Foreskin keratinocyte (primary cell): ENCODE measurements at places on chromosomes 1 and 21. TPM values are rescaled to one million over a fixed set of nuclear protein-coding genes. Genes with fewer than 3 reads are reported as not detected.
A peak's percentile ranks its signal among the peaks of the same experiment; 100 is the strongest.

DNA sequence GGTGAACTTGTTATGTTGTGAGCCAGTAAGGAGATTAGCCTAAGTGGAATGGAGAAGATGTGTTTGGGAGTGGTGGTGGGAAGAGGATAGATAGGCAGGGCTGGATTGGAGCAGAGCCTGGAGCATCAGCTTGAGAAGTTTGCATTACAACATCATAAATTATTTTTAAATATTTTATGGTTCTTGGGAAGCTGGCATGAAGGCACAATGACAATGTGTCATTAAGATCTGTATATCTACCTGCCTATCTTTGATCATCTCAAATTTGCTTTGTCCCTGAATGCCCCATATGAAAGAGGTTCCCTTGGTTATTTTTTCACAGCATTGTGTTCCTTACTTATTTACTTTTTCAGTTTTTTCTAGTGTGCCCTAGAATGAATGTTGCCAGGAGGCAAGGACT, 32.3 kb downstream of the HRNR start:
- DNase-seq, result no peak

The CFHR5 gene
- total RNA-seq, result not detected in 2 replicates

The NR1I3 gene
- total RNA-seq, result not detected in 2 replicates

The FAM43B gene
- total RNA-seq, result 0.07 TPM in 1 of 2 replicates, not detected in the other

GRCh38 chr1:243549791-243550190, 293.9 kb downstream of the SDCCAG8 start:
- peak; percentile 16 for DNase-seq

GRCh38 chr1:189606795-189607476, 870.7 kb downstream of the BRINP3 start:
- peak; percentile 63 for DNase-seq

DNA sequence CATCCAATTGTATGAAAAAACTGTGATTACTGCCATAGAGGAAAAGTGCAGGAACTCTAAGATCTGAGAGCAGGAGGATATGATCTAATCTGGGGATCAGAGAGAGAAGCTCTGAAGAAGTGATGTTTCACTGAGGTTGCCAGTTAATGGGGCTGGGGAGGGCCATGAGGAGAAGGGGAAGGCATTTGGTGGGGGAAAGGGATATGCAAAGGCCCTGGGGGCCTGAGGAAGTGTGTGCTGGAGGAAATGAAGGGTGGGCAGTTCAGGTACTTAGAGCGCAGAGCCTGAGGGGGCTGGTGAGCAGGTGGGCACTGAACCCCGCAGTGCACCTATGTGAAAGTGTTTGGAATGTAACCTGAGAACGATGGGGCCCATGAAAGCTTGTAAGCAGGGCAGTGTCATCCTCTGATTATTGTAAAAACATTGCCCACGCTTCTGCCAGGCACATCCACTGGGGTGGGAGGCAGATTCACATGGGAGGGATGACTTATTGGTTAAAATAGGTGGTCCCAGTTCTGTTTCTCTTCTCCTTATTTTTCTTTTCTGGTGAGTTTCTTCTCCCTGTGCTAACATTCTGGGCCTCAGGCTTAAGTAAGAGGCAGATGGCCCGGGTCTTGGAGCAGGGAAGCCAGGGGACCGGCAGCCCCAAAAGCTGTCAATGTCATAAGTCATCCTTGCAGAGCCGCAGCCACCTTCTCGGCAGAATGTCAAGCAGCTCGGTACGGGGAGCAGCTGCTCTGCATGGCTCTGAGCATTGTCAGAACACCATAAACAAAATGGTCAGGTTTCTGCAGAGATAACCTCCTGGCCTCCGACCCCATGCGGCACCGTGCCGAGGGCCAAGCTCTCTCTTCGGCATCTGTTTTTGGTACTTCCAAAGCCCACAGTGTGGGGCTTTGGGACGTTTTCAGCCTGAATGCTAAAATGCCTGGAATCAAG, 492.0 kb upstream of the VAMP3 start:
- no peak for DNase-seq
